ENCODE measurements at places on chromosomes 7 and 10.

GRCh38 chr10:47406870-47407691 is 23.0 kb upstream of the ZNF488 start:
- DNase-seq: peak; percentile 84

DNA sequence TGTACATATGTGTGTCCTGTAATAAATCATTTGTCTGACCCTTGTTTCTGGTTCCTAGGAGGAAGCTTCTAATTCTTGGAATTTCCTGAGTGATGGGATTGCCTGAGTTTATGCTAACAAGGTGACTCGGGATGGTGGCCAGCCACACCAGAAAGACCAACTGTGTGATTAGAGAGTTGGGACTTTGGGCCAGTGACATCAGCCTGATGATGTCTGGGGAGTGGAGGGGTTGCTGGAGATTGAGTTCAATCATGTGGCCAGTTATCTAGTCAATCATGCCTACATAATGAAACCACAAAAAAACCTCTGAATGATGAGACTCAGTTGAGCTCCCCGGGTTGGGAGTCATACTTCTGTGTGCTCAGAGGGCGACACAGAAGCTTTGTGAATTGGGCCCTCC is 23.5 kb upstream of the CARD11 start:
- no peak for DNase-seq

- DNase-seq: no peak
Measured at GRCh38 chr10:72248468-72249151, 25.1 kb upstream of the DDIT4 start.

DNA sequence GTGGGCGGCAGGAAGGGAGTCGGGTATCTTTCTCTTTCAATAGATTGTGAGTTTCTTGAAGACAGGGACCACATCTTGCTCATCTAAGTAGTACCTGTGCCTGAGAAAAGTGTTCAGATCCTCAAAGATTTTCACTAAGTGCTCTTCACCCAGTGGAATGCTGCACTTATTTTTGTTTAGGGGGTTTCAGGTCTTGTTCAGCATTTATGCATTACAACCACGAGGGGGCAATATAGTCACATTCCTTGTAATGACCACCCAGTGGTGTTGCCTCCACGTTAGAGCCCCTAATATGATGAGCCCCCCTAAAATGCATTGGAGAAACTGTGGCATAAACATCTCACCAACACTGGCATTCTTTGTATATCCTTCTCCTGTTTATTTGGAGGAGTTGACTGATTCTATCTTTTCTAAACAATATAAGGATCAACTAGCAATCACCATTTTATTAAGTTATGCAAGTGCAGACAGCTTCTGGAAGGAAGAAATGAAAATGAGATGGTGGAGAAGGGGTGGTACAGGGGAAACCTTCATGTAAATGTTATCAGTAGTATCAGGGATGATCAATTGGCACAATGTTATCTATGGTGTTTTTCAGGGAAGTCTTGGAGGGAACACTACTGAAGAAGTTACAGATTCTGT is 3.1 kb upstream of the PAPSS2 start:
- DNase-seq: no peak

GRCh38 chr10:112950714-112951358 is 789 bp downstream of the TCF7L2 start:
- DNase-seq: no peak

- DNase-seq: no peak
Measured at GRCh38 chr10:113823389-113823788, 30.5 kb downstream of the DCLRE1A start.

DNA sequence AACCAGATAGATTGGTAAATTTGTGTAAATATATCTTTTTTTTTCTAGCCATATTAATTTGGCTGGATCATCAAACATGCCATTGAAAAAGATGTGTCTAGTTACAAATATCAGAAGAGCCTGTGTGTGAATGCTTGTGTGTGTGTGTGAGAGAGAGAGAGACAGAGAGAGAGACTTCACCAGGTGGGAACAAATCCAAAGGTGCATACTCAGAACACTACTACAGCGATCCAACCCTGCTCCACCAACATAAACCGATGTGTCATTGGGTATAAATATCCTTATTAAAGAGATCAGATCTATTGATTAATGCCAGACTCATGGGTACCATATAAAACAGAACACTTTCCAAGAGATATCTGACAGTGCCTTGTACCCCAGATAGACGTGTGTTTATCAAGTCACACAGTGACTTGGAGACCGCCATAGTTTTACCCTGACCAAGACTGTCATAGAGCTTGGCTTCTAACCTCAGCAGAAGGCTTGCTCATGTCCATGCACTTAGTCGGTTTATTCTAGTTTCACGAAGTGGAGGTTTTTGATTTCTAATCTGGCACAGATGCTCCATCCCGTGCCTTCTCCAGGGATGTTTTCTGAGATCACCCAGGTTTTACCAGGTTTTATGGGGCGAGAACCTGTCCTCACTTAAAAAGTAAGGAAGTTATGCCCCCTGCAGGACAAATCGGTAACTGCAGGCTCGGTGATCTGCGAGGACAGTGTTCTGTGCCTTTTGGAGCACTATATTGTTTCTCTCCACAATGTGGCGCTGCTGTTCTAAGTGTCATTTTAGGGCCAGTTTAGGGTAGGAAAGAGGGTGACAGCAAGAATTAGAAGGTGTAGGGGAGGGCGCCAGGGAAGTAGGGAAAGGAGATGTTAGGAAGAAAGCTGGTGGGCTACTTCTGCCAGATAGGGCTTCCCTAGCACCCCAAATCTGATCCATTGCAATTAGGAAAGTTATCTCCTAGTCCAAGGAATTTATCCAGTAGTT is 29.3 kb upstream of the WNT8B start:
- DNase-seq: peak; percentile 49

DNA sequence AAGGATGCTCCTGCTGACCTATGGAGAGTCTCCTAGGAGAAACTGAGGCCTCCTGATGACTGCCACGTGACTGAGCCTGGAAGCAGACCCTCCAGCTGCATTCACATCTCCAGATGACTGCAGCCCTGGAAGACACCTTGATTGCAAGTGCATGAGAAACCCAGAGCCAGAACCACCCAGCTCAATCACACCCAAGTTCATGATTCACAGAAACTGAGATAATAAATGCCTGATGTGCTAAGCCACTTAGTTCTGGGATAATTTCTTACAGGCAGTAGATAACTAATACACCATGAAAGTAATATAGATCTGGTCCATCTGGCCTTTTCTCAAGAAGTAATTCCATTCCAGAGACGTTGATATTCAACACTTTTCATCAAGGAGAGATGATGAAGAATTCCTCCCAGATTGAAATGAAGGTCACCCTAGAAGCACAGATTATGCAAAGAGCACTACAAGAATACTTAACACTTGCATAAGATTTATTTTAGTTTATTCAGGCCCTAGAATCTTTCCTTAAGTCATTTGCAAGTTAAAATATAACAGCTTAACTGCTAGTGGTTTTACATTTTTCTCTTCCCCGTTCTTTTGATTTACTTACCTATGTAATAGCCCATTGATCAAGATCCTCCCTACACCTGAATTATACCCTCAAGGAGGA is 208.2 kb upstream of the INHBA start:
- no peak for DNase-seq

DNA sequence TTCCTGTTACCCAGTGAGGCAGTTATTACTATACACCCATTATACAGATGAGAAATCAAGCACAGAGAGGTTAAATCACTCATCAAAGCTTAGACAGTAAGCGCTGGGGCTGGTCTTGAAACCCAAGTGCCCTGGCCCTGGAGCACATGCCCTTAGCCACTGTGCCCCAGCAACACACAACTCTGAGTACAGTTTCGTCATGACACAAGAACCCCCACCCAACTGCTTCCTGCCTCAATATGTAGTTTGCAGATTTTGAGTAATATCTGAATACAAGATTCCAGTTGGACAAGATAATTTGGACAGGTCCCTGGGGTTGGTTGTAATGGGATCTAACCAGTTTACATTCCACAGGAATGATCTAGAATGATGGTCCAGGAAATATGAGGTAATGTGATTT is 62.8 kb downstream of the SH3PXD2A start:
- no peak for DNase-seq

- DNase-seq: no peak
Measured at GRCh38 chr7:112798274-112799159, 8.3 kb upstream of the TMEM168 start.

DNA sequence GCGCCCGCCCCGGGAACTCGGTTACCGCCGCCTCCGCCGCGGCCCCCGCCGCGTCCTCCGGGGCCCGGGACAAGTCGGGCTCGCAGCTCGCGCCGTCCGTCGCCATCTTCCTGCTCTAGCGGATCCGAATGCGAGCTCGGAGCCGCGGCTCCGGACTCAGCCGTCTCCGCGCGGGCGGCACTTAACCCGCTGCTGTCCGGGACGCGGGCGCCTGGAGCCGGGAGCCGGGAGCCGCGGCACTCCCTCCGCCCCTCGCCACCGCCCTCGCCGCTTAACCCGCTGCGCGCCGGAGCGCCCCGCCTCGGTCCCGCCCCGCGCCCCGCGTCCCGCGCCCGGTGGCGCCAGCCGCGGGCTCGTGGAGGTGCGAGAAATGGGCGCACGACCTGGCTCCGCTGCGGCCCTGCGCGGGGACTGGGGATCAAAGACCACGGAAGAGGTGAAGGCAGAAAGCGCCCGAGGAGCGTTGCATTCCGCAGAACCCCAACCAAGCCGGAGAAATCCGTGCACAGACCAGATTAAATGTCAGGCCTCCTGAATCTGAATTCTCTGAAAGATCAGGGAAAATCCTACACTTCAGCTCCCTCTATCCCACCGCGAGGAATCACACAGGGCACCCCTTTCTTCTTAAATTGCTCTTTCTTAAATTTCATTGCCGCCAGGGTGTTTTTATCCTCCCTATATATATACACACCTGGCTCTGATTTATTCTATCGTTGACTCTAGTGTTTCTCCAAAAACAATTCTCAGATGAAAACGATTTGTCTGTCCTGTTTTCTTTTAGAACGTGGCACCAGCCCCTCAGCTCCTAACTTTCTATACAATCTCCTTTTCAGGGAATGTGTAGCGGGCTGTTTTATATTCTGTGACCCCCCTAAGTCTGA is at the start of gene CTTNBP2:
CTTNBP2 (minus strand) TSS at position 132 of the 881 bp plus-strand sequence; CDS start at position 106, 26 bp downstream.
- DNase-seq: no peak

GRCh38 chr7:130294314-130294713 is 1.4 kb downstream of the CPA4 start:
- no peak for DNase-seq

- DNase-seq: no peak
Measured at GRCh38 chr10:80199828-80200227, 5.5 kb downstream of the ANXA11 start.

GRCh38 chr7:94888551-94888950 is 18.8 kb upstream of the PPP1R9A start:
- no peak for DNase-seq

DNA sequence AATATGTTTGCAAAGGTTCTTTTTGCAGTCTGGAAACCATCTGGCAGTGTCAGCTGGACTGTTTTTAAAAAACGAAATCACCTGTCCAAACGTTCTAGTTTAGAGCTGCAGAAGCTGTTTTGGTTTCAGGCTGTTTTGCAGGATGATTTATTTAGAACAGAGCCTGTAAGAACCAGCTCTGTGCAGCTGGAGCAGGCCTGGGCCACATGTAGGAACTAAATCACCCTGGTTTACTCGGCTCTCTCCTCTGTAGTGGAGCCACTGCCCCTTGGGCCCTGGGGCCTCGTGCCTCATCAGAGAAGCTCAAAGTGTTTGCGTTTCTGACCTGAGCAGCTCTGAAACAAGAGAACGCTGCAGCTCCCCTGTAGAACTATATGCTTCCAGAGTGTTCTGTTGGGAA is 142.5 kb downstream of the ACTR3B start:
- no peak for DNase-seq

GRCh38 chr7:159097661-159098423 is 46.8 kb downstream of the VIPR2 start:
- no peak for DNase-seq

GRCh38 chr7:3415861-3416312 is 114.8 kb downstream of the SDK1 start:
- no peak for DNase-seq

GRCh38 chr10:107264742-107265141 is 100.2 kb upstream of the SORCS1 start:
- DNase-seq: no peak

DNA sequence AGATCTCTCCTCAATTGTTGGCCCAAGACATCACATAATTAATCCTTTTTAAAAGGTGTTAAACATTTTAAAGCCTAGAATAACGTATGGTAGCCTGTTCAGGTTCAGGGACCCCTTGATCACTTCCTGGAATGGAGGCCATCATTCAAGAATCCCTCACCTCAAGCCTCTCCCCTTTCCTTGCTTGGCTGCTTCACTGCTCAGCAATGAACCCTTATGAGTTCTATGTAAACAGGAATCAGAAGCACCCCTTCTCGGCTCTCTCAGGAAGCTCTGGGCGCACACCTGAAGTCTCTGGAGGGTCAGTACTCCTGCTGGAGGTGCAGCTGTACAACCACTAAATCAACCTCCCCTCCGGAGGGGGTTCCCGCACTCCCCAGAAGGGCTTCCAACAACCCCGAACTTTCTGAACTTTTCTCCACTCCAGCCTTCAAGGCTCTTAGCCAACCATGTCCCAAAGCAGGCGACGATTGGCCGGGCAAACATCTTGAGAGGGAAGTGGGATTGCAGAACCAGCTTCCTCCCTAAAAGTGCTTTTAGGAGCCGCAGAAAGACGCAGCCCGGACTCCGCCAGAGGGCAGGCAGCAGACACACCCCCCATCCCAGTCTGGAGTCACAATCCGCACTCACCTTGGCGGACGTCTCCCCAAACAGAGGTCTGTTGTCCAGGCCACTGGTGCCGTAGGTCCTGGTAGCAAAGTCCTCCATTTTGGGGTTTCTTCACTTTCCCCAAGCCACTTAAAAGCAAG is 562 bp downstream of the TMEM243 start:
- DNase-seq: no peak

DNA sequence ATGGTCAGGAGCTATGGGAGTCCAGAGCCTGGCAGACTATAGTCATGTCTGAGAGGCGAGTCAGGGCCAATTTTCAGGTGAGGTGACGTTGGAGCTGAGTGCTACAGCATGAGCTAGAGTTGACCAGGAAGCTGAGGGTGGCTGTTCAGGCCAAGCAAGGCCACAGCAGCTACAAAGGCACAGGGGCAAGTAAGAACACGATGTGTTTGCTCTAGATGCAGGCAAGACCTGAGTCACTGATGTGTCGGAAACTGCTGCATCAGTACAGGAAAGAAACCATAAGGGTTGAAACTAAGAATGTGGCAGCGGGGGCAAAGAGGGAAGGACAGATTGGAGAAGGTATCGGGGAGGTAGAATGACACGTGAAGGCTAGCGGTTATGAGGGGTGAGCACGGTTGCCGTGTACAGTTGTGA is 11.8 kb upstream of the RRP12 start:
- DNase-seq: no peak

- no peak for DNase-seq
Measured at GRCh38 chr10:110222641-110223297, 15.4 kb downstream of the MXI1 start.

- DNase-seq: no peak
Measured at GRCh38 chr10:97115846-97116245, 69.9 kb downstream of the SLIT1 start.

- DNase-seq: peak; percentile 87
Measured at GRCh38 chr7:21960922-21961321, 15.2 kb upstream of the CDCA7L start.

- DNase-seq: no peak
Measured at GRCh38 chr7:157678501-157678900, 341.7 kb downstream of the DNAJB6 start.
